ENCODE measurements at places on chromosomes 4 and X.

DNA sequence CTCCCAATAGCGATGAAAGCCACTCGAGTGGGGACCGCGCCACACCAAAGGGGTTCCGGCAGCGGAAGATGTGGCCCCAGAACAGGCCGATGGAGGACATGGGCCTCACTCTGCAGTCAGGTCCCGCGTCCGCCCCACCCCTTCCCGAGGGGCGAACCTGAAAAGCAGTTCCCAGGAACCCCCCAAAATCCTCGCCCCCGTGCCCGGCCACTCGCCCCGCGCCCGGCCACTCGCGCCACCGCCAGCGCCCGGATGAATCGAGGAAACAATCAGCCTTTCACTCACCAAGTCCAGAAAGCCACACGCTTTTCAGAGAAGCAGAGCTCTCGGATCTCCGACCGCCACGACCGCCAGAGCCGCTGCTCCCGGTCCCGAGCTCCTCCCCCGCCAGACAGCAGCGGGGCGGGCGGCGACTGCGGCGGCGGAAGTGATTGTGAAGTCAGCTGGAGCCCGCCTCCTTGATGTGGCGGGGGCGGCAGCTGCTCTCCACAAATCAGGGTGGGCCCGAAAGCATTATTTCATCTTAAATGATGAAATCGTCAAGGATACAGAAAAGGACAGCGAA, at the start of gene PJA1:
TSS of gene PJA1 (minus strand) at position 367 of the 565 bp plus-strand sequence. CDS start 2,380 bp downstream, outside the sequence.
- peak; percentile 90 for DNase-seq

DNA sequence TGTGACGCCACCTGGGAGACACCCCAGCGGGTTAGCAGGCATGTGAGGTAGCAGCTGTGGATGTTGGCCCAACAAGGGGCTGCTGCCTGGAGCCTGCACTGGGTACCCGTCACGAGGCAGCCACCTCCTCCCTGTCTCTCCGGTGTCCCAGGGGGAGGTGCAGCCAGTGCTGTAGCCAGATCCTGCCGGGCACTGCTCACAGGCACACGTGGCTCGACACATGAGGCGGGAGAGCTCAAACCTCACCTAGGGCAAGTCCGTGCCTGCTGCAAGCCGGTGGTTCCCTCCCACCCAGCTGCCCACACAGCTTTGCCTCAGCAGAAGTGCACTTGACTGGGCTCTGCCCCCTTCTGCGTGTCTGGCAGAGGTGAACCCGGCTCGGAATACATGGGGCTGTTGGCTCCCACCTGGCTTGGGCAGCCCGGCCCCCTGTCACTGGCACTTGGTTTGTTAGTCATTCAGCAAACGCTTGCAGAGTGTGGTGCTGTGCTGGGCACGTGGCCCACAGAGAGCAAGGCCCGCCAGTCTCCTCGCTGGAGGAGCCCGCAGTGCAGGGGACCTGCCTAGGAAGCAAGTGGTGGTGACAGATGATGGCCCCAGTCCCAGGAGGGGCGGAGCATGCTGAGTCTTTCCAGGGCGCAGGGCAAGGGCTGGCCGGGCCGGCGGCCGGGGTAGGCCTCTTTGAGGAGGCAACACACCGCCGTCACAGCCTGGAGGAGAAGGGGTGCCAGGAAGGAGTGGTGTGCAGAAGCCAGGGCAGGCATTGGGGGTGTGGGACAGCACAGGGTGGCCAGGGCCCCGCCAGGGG, 10.1 kb upstream of the SH3TC1 start:
- DNase-seq: no peak

- DNase-seq: peak; percentile 32
These were observed 58.6 kb upstream of the PAGE1 start for GRCh38 chrX:49754233-49754857.

- no peak for DNase-seq
These were observed 1133.8 kb upstream of the PCDH10 start for GRCh38 chr4:132015321-132015720.

DNA sequence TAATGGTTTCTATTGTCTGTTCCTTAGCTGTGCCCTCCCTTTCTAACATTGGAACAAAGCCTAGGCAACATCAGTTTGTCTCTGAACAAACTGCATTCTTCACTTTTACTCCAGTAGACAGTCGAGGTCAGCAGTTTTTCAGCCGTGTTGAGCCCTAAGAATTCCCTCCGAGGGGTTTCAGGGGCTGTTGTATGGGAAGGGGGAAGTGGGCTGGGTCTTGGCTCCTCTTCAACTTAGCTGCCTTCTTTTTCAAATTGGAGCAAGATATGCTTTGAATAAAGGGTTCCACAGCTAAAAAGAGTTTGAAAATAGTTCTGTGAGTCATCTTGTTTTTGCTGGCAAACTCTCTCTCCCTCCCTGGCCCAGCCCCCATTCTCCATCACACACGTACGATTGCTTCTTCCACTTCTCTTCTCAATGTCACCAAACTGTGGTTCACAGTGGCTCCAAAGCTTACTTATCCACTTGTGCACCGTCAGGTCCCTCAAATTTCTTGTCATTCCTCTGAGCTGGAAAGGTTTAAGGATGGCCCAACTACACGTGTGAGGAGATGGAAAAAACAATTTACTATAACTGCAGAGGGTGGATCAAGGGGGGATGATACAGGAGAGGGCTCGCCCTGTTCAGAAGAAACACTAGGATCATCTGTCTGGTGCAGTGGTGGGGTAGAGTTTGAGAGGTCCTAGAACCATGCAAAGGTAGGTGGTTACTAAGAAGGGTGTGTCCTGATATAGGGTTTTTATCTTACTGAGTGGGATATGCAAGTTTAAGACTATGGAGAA, 9.2 kb upstream of the MAML3 start:
- no peak for DNase-seq

- DNase-seq: no peak
These were observed 4.3 kb upstream of the IL21 start for GRCh38 chr4:122625156-122625555.

- no peak for DNase-seq
These were observed 41.1 kb downstream of the PPP3CA start for GRCh38 chr4:101306225-101306624.

DNA sequence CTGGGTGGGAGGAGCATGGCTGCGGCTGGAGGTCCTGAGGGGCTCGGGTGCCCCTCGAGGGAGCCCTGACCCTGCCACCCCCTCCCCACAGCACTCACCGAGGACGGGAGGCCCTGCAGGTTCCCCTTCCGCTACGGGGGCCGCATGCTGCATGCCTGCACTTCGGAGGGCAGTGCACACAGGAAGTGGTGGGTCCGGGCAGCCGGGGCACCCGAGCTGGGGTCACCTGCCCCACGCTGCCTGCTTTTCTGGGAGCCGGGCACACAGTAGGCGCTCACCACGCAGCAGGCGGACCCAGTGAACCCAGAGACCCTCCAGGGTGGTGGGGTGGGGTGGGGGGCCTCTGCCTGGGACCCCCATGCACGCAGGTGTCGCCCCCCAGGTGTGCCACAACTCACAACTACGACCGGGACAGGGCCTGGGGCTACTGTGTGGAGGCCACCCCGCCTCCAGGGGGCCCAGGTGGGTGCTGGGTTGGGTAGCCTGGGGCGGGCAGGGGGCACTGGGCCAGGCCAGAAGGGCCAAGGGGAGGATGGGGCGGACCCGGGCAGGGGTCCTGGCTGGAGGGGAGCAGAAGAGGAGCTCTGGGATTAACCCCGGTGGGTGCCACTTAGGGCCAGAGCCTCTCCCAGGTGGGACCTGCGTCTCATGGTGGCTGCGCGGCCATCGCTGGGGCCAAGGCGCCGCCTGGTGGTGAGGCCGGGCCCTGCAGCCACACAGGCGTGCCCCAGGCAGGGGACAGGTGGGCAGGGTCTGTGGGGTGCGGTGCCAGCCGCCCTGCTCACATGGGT, 1.4 kb downstream of the HGFAC start:
- DNase-seq: no peak

DNA sequence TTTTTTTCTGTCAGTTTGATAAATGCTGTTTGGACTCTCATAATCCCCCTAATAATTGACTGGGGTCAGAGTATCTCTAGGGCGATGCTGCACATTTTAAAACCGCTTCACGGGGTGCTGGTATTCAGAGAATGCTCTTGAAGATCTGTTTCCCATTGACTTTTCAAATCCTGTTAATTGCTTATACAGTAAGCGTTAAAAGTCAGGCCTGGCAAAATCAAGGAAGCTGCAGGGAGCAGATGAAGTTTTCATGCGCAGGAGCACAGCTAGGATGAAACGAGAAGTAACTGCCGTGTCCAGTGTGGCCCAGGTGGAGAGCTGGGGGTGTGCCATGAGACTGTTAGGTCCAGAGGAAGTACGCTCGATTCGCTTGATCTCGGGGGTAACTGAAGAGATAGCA, 312.9 kb downstream of the TRIML1 start:
- no peak for DNase-seq

DNA sequence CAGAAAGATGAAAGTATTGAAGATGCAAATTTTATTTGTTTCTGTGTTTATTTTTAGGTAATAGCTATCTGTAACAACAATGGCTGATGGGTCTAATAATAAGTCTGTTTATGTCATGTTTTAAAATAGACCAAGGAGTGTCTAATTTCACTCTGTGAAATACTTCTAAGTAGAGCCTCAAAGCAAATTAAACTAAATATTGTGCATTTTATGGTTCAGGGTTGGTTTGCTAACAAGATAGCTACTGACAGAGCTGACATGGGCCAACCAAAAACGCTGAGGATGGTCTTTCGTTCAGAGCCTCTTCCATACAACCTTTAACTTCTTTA, 437.6 kb upstream of the CTSO start:
- no peak for DNase-seq

DNA sequence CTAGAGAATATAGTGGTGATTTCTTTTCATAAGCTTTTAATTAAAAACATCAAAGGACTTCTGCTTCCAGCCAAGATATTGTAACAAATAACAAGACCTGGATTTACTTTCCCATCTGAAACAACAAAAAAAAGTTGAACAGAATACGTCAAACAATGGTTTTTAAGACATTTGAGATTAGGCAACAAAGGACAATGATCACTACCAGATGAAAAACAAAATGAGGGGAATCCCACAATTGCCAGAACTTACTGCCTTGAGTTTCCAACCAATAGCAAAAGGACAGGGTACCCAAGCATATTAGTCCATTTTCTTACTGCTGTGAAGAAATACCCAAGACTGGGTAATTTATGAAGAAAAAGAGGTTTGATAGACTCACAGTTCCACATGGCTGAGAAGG, 341.4 kb upstream of the INTU start:
- DNase-seq: no peak

GRCh38 chr4:77653162-77653758, 47.6 kb downstream of the CXCL13 start:
- no peak for DNase-seq

GRCh38 chrX:138294951-138295350, 416.6 kb downstream of the FGF13 start:
- no peak for DNase-seq

GRCh38 chr4:161466316-161466715, 697.5 kb downstream of the FSTL5 start:
- DNase-seq: no peak

DNA sequence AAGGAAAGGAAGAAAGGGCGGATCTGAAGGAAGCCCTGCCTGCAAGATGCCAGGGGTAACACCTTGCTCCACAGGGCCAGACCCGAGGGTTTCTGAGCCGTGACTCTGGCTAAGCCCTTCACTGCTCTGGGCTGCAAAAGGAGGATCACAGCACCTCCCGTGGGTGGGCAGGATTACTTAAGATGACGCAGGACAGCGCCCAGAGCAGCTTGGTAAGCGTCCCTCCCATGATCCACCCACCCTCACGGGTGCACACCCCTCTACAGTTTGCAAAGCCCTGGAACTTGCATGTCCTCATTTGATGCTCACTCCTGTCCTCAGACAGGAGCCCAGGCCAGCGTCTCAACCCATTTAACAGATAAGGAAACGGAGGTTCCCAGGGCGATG, 64.9 kb downstream of the CRMP1 start:
- no peak for DNase-seq

DNA sequence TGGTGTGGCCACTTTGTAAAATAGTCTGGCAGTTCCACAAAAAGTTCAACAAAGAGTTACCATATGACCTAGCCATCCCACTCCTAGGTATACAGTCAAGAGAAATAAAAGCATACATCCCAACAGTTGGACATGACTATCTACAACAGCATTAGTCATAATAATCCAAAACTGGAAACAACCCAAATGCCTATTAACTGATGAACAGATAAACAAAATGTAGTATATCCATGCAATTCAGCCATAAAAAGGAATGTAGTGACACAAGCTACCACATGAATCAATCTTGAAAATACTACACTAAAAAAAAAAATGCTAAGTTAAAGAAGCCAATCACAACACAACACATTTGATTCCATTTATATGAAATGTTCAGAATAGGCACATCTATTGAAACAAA, 16.1 kb downstream of the MED14 start:
- DNase-seq: no peak

DNA sequence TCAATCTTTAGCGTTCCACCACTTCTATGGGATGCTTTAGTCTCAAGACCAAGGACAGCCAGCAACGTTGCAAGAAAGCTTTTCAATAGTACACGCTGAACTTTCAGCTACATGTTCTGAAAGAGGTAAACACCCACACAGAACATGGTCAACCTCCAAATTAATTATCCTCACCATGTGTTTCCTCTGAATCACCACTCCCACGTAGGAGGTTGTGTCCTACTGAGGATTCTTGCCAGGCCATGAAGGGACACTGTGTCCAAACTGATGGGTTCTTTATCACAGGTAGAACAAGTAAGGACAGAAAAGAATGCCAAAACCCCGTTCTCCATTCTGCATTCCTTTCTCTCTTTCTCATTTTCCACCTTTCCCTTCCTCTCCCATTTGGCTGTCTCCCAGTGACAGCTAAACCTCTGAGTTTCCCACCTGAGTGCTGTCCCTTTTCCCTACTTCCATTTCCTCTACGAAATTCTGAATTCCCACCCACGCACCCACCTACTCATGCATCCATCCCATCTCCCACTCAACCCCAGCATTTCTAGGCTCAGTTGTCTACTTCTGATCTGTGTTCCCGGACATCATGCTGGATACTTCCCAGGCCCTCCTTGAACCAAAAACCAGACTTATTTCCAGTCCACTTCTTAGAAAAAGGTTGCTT, 29.0 kb upstream of the GPM6B start:
- DNase-seq: no peak

DNA sequence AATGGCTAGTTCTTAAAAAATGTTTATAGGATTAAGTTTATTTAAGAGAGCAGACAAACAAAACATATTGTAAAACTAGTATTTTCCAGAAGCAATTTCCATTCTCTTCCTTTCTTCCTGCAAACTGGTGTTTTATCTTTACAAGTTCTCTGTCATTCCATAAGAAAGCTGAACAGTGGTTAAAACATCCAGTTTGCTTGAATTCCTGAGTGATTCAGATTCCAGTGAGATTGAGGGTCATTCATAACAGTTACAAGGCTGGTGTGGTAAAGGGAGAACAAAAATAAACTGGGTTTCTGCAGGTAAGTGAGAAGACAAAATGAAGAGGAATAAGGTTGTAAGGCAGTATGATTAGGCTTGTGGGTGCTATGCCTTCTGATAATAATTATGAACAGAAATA, 544.8 kb upstream of the DIPK2B start:
- DNase-seq: no peak
